IPS-NIHi11 (cell line): ENCODE measurements at places on chromosomes 13 and 19.

DNA sequence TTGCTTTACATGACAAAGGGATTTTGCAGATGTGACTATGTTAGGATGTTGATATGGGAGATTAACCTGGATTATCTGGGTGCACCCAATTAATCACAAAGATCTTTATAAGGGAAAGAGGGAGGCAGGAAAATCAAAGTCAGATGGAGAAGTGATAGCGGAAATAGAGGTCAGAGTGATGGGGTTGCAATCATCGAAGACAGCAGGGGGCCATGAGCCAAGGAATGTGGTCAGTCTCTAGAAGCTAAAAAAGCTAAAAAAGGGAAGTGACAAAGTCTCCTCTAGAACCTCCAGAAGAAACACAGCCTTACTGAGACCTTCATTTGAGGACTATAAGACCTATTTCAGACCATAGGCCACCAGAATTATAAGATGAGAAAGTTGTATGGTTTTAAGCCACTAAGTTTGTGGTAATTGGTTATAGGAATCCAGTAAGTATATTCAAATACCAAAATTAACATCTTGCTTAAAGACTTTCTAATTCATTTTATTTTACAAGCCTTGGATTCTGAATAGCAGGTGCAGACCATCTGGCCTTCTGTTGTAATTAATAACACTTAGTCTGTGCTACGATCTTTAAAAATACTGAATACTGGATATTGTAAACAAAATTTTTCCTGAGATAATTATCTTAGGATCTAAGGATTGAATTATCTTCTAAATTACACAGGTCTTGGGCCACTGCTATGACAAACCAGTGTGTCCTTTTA lies 493.4 kb upstream of the PCDH20 start:
- no peak for DNase-seq

- no peak for DNase-seq
These were observed 149.6 kb downstream of the TEX29 start for GRCh38 chr13:111469916-111470506.

DNA sequence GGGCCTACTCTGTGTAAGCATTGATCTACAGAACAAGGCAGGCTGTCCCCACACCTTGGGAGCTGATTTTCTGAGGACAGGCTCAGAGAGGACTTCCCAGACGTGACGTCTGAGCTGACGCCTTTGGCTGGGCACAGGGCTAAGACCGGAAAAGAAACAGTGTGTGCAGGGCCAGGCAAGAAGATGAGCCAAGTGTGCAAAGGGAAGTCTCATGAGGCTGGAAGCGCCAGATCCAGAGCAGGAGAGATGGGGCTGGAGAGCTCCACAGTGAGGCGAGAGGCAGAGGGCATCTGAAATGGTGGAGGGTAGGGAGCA lies 12.7 kb downstream of the IGLON5 start:
- no peak for DNase-seq

DNA sequence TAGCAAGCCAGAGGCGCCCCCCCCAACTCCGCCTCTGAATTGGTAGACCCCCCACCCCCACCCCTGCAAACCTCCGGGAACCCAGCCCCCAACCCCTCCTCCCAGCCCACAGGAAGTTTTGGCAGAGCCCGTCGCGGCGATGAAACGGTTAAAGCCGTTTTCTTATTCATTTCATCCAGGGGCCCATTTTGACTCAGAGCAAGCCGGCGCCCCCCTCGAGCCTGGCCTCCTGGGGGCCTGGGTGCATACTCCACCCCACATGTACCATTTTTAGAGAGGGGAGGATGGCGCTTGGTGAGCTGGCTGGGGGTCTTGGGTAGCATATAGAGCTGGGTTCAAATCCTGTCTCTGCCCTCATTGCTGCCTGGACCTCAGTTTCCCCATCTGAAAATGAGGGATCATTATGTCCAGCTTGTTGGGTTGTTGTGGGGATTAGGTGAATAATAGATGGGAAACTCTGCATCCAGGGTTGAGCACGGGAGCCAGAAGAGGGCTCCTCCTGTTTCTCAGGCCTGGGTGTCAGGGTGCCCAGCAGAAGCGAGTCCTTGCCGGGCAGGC lies 7.9 kb upstream of the JUNB start:
- no peak for DNase-seq

- DNase-seq: no peak
These were observed 9.9 kb upstream of the CEACAM20 start for GRCh38 chr19:44539236-44539826.
